ENCODE measurements at places on chromosomes 16 and 17. TPM values are rescaled to one million over a fixed set of nuclear protein-coding genes. Genes with fewer than 3 reads are reported as not detected.
A peak's percentile ranks its signal among the peaks of the same experiment; 100 is the strongest.

The ZG16 gene
- 0.99 TPM for total RNA-seq

- no peak for DNase-seq
Observed at GRCh38 chr16:8583199-8583598, 7.1 kb downstream of the TMEM114 start.

- DNase-seq, result no peak
Observed at GRCh38 chr17:78672871-78673371, 95.7 kb upstream of the DNAH17 start.

The SP6 gene
- total RNA-seq, result 0.26 TPM

GRCh38 chr16:57617604-57618111, 10.8 kb upstream of the ADGRG1 start:
- peak; percentile 10 for DNase-seq

DNA sequence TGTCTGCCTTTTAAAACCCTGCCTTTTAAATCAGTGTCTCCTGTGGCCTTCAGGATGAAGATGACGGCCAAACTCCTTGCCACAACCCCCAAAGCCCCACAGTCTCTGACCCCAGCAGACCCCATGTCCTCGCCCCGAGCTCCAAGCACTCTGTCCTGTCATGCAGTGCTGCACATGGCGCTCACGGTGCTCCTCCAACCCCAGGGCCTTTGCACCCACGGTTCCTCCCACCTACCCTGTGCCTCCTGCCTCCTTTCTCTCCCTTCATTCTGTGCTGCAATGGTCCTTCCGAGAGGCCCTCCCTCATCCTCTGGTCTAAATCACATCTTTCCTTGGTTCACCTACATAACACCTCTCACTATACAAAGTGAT, 235.3 kb downstream of the KATNIP start:
- DNase-seq, result no peak

GRCh38 chr17:27521281-27522027, 65.2 kb downstream of the KSR1 start:
- no peak for DNase-seq

The KRT20 gene
- total RNA-seq, result not detected

- DNase-seq, result no peak
Observed at GRCh38 chr16:47627721-47628120, 166.6 kb downstream of the PHKB start.

GRCh38 chr17:2684549-2684948, 27.0 kb downstream of the CLUH start:
- no peak for DNase-seq

The SLC13A2 gene
- 1.8 TPM for total RNA-seq

GRCh38 chr16:19710991-19711545, 7.0 kb downstream of the KNOP1 start:
- peak; percentile 38 for DNase-seq

The DYNC1LI2 gene
- 87.3 TPM for total RNA-seq

DNA sequence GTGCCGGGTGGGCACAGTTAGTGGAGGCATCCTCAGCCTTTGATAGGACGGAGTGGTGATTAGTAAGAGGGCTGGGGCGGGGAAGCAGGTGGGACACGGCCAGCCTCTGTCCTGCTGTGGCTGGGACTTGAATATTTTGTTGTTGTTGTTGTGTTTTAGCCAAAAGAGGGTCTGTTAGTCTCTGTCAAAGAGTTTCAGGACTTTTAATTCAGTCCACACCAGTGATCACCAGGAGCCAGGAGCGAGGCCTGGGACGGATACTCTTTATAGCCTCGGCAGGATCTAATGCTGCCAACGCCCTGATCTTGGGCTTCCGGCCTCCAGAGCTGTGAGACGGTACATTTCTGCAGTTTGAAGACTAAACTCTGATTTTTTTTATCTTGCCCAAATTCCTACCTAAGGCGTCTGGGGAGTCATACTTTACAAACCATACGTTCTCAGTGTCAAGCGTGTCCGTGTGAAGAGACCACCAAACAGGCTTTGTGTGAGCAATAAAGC, 2.9 kb upstream of the RNF213 start:
- DNase-seq, result no peak

DNA sequence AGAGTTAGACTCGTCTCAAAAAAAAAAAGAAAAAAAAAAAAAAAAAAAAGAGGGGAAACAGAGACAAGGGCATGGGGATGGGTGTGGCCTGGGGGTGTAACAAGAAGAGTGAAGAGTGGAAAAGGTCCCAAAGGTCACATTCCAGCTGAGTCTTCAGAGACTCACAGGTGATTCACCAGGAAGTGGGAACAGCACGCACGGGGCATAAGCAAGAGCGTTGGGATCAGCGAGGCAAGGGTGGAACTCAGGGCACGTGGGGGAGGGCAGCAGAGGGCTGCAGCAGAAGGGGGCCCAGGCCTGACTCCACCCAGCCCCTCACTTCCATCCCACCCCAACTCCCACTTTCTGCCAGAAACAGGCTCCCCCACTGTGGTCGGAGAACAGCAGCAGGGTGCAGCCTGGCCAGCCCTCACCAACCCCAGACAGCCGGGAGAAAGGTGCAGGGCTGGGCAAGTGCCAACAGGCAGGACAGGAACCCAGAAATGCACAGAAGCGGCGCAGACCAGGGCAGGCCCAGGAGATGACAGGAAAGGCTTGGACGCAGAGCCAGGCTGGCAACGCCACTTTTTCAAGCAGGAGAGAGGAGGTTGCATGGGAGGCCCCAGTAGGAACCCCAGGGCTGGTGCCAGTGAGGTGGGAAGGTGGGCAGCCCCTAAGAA, 3.3 kb downstream of the MEAK7 start:
- peak; percentile 16 for DNase-seq

The RNF112 gene
- 0.52 TPM for total RNA-seq

DNA sequence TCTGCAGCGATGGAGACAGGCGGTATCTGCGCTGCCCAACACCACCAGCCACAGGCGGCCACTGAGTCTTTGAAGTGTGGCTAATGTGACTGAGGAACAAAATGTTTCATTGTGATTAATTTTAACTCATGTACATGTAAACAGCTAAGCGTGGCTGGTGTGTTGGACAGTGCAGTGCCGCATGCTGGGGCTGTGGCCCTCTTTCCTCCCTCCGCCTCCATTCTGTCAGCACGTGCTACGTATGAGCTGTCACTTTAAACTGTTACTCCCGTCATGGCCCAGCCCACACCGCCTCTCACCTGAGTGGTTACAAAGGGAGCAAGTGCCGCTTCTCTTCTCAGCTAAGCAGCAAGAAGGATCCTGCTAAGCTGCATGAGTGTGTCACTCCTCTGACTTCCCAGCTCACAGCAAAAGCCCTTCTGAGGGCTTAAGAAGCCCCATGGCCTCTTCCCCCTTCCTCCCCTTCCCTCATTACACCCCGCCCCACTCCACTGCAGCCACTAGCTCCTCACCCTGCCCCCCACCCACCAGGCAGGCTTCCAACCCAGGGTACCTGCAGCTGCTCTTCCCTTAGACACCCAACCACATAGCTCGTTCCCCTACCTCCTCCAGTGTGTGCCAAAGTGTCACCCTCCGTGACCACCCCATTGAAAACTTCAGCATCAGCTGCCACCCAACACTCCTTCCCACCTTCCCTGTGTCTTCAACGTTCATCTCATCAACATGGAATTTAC, 15.0 kb downstream of the HASPIN start:
- DNase-seq, result peak; percentile 74

The ACE gene
- total RNA-seq, result 5.3 TPM

- DNase-seq, result peak; percentile 88
Observed at GRCh38 chr17:47810200-47810821, 11.3 kb downstream of the OSBPL7 start.

The PIMREG gene
- not detected for total RNA-seq

GRCh38 chr17:45246338-45246737, 15.6 kb downstream of the SPATA32 start:
- DNase-seq, result no peak

DNA sequence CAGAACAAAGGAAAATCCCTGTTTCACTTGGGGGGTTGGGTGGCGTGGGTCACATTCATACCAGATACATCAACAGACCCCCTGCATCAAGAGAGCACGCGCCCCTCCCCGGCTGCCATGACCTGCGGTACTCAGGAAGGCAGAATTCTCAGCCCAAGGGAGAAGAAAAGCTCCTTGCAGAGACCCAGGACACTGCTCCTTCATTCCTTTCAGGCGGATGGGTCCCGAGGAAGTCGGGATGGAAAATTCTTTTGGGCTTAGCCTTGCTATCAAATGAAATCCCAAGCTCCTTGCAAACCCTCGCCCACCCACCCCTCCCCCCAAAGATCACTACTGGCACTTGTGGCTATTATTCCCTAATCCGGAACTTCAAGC, 40.6 kb downstream of the HIC1 start:
- DNase-seq, result no peak

The SLC16A11 gene
- 4.2 TPM for total RNA-seq

DNA sequence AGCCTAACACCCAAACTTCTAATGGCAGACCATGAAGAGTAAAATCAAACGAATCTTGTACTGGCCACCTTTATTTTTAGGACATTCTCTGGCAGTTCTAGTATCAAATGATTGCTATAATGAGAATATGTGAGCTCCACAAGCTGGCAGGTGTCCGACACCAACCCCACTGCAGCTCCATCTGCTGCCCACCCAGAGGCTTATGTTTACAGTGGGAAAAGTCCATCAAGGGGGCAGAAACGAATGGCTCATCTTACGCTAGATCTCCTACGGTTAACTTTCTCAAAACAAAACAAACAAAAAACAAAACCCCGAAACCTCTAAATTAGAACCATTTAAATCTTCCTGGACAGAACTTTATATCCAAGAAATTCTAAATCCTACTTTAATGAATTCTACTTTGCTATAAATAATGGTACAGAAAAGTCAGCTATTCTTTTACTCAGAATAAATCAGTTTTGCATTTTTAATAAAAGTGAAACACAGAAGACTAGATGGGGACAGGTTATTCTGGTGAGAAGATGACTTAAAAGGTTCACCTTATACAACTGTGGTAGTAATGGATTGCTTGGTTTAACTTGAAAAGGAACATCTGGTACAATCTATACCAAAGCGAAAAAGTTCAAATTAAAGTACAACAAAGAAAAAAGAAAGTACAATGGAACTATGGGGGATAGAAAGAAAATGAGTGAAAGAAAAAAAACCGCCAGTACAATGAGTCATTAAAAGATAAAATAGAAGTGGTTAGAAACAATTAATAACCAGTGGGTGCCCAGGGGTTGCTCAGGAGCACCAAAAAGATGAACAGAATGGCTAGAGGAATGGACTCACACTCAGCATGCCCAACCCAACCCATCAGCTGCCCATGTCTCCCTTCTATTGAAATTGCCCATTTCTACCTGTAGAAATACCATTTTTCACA, 40.2 kb downstream of the GRB2 start:
- DNase-seq, result no peak

DNA sequence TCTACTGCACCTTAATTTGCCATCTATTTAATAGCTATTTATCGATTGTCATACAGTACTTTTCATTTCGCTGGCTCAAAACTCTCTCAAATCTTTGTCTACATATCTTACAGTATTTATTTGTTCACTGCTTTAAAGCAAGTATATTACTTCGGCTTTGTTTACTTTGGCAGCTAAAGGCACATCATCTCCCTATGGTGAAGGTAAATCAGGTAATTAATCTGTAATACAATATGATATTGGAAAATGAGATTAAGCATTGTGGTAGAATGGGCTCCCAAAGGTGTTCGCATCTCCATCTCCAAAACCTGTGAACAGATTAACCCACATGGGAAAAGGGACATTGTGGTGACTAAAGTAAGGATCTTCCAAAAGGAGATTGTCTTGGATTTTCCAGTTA, 6.5 kb downstream of the TMEM170A start:
- DNase-seq, result no peak

- DNase-seq, result no peak
Observed at GRCh38 chr17:50167371-50167770, 1.6 kb downstream of the SGCA start.

The NKD1 gene
- 2.0 TPM for total RNA-seq

GRCh38 chr16:11283820-11284248, 2.7 kb upstream of the PRM1 start:
- DNase-seq, result no peak

GRCh38 chr17:64161380-64162176, 31.6 kb upstream of the ERN1 start:
- DNase-seq, result no peak

DNA sequence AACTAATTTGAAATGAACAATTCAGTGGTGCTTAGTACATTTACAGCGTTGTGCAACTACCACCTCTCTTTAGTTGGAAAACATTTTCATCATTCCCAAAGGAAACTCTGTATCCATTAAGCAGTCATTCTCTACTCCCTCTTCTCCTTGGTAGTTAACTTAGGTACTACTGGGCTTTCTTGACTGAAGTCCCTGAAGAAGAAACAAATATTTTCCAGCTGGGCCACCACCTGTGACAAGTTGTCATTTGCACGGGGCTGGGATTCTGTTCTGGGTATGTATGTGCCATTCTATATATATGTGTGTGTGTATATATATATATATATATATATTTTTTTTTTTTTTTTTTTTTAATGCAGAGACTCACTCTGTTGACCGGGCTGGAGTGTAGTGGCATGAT, 15.4 kb upstream of the RMI2 start:
- no peak for DNase-seq

- no peak for DNase-seq
Observed at GRCh38 chr17:40864661-40865390, 2.2 kb downstream of the KRT12 start.

DNA sequence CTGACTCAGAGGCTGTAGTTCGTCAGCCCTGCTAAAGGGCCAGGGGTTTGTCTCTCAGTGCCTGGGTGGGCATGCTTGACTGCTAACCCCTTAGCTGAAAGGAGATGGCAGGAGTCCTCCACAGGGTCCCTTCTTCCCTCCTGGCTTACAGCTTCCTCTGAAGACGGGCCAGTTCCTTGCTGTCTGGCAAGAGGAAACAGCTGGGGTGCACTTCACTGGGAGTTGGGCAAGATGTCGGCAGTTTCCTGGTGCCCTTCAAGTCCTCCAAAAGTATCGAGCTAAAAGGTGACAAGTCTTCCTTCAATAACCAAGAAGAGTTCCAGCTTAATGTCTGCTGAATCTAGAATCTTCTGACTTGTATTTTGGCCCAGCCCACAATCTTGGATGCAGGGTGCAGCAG, 23.4 kb downstream of the NUP85 start:
- no peak for DNase-seq
